GM10248 (cell line): ENCODE measurements at places on chromosomes 1 and 21.

DNA sequence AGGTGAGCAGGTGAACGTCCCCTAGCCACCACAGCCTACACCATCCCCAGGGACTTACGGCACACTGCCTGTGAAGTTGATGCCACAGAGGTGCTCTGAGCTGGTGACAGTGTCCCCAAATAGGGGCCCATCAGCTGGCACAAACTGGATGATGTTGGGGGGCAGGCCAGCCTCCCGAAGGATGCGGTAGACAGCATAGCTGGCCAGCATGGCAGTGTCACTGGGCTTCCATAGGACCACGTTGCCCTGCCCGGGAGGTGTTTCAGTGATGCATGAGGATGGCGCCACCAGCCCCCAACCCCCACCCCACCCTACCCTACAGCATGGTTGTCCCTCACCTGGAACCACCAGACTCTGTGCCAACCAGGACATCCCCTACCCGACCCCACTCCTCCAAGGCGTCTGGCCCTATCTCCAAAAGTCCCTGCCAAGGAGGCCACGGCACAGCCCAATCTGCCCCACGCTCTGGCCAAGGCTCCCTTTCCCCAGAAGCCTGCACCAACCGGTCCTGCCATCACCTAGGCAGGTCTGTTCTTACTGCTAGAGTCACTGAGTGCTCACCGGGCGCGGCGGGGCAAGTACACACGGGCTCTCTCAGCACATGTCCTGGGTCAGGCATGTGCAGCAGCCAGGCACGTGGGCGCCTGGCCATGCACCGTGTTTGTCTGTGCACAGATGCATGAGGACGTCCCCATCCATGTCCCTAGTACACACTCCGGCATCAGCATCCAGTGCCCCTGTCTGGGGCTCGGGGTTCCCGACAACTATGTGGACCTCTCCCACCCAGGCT is 20.5 kb downstream of the ALDH4A1 start:
- no peak for DNase-seq

DNA sequence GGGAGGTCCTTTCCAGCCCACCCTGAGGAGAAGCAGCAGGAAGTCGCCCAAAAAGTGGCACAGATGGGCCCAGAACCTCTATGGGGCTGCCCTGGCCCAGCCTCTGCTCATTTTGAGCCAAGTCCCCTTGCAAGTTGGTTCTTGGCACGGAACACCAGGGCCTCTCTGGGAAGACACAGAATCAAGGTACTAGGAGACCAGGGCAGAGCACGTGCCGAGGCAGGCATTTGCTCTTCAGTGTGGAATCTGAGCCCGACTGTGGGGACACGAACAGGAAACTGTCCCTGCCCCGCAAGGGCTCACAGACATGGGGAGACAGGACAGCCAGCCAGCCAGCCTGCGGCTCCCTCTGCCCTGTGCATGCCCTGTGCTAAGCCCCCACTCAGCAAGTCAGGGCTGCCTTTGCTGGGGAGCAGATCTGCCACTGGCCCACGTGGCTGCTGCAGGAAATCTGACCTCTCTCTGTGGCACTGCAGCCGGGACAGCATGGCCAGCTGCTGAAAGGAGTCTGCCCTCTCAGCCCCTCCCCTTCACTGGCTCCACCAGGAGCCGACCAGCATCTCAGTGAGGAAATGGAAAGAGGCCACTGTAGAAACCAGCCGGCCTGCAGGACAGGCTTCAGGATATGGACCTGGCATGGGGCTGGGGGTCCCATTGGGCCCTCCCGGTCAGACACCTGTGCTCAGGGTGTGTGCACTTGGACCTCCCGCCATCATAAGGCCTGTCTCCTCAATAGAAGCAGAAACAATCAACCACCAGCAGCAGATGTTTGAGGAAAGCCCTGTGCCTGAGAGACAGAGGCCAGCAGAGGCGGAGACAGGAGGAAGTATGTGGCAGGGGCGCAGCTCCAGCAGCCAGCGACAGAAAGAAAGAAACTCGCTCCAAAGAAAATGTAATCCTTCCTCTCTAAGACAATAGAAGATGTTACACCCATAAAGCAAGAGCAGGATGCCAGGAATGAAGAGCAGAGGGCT is 3.7 kb downstream of the ARHGEF16 start:
- DNase-seq = no peak

GRCh38 chr1:161966067-161966466 is 57.6 kb downstream of the OLFML2B start:
- no peak for DNase-seq

DNA sequence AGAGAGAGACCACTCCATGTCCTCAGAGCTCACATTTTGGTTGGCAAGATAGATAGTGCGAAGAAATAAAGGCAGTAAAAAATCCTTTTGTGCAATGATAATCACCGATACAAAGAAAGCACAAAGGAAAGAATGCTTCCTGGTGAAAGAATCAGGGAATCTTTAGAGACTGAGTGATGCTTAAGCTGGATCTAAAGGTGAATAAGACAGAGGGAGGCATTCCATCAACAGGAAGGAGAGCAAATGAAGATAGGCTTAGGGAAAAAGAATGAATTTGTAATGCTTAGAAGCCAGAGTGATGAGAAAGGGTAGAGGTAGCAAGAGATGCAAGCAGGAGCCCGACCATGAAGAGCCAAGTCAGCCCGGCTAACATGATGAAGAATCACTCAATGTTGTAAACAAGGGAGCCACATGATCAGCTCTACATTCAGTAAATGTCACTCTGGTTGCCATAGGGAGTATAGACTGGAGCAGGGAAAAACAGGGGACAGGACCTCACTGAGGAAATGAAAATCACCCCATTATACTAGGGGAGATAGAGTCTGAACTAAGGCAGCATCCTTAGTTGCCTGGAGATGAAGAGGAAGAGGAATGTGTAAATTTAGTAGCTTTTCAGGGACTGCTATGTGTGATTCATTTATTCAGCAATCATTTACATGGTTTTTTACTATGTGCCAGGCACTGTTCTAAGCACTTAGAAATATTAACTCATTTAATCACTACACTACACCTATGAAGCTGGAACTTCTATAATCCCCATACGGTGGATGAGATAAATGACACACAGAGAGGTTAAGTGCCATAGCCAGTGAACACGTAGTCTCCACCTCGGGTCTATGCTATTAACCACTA is 402.6 kb upstream of the NFIA start:
- DNase-seq = no peak

DNA sequence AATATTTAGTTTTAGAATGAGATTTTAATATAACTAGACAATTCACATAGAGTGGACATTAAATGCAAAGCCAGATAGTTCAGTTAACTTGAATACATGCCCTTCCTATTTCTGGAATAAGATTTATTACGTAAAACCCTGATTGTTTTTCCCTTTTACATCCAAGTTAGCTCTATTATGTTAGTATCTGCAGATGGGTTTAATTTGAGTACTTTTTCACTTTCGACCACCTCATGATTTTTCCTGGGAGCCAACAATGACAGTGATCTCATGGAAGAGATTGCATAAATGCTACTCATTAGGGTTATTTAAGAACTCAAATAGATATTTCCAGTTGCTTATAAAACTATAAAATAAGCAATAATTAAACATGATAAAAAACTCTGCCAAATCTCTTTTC is 199.4 kb upstream of the PTGFR start:
- no peak for DNase-seq

DNA sequence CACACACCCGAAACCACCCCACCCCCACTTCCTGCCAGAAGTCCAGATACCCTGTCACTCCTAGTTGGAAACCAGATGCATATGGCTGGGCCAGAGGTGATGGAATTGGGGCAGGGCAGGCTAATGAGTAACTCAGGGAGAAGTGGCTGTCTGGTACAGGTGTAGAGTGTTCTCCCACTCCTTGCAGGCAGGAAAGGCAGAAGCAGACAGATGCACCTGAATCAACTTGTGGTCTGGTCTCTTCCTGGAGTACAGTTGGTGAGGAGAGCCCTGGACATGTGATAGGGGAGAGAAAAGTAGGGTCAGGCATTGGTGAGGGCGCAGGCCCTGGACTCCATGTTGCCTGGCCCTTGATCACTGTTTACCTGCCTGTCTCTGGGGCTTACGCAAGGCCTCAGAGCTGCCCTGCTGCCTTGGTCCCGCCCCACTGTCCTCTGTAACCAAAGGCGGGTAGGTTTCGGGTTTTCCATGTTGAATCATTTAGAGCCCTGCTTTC is 2.5 kb downstream of the CGN start:
- DNase-seq = no peak

DNA sequence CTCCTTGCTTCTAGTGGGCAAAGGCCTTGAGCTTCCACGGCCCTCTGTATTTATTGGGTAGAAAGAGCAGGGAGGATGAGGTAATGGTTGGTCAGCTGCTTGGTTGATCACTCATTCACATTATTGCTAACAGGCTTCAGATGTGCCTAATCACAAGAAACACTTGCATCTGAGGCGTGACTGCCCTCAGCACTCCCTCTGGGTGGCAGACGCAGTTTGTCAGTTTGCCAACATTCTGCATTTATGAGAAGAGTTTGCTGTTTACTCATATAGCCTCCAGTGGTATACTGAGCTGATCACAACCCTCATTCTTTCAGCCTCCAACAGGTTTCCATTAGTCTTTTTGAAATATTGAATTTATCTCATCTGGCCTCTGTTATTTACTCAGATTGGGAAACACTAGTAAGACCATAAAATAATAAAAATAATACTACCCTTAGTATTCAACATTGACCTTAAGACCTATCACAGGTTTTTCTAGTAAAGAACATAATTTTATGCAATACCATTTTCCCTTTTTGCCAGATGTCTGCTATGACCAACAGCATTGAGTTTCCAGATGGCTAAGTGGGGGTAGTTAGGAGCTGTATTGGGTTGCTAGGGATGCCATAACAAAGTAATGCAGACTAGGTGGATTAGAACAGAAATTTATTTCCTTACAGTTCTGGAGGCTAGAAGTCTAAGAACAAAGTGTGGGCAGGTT is 53.3 kb downstream of the PTGFR start:
- DNase-seq = no peak

GRCh38 chr21:45303751-45304475 is 16.2 kb upstream of the POFUT2 start:
- DNase-seq = no peak

DNA sequence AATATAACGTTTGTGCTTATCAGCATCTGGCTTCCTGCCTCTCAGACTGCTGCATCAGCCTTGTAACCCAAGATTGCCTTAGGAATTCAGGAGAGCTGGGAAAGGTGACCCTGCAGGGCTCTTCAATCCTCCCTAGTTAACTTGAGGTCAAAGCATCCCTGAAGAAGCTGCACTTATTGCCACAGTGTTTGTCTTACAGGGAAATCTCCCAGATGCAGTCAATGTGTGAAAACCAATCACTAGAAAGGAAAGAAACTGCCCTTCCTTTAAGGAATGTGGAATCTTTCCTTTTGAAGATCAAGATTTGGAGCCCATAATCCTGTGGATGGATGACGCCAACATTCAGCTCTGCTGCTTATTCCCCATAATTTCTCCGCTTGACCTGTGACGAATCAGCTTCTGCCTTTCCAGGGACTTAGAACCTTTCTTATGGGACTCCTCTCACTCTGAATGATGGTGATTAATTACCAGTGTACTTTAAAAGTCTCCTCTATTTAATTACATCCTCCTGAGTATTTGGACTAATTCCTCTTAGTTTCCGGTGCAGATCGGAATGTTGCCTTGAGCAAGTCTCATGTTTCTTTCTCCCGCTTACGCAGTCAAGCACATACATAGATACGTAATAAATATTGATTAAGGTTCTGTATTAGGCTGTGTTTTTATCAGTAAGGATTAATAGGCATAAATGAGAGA is 14.4 kb downstream of the ADAMTS5 start:
- no peak for DNase-seq

DNA sequence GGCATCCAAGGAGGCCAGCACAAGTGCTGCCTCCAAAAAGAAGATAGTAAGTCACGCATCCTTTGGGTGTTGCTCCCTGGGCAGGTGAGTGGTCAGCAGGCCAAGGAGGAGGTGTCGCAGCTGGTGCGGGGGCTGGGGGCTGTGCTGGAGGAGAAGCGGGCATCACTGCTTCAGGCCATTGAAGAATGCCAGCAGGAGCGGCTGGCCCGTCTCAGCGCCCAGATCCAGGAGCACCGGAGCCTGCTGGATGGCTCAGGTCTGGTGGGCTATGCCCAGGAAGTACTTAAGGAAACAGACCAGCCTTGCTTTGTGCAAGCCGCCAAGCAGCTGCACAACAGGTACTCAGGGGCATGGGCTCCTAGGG is 4.3 kb downstream of the TRIM46 start:
- no peak for DNase-seq

DNA sequence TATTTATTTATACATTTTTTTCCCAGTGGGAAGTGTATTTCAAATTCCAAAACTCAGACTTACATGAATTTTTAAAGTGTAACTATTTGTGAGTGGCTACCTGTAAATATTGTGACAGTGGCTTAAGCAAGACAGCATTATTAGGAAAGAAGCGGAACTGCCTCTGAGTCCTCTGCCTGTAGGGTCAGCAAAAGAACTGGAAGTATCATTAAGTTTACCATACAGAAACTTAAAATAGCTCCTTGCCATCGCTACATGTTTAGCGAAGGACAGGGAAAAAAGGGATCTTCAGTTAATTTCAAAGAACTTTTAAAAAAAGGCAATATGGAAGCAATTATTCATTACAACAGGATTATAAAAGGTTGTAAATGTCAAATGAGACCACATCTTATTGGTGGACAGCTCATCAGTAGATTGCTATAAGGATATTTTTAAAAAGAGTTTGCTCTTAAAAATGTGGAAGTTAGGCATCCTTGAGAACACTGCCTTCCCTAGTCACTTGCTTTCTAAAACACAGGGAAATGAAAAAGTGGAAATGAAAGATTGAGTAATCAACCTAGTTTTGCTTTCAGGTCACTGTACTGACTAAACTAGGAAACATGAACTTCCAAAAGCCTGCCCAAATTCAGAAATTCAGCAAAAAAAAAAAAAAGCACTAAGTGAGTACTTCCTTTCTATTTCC is 39.2 kb downstream of the NSL1 start:
- no peak for DNase-seq

DNA sequence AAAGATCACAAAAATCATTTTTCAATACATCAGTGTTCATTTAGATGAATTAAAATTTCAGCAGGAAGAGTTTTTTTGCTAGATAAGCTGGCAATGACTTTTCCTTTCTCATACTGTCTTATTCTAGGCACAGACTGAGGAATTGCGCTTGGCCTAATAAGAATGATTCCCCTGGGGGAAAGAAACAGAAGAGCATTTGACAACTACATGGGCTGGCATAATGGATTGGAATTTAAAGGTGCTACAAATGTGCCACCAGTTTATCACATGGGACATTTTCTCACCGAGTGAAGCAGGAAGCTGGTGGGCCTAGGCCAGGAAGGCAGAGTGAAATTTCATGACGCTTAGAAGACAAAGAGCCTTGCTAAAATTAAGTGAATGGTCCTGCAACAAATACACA is 39.3 kb downstream of the CDKN2C start:
- DNase-seq = no peak

- DNase-seq = no peak
These were observed 37.6 kb downstream of the PTGFRN start for GRCh38 chr1:116947092-116947860.

DNA sequence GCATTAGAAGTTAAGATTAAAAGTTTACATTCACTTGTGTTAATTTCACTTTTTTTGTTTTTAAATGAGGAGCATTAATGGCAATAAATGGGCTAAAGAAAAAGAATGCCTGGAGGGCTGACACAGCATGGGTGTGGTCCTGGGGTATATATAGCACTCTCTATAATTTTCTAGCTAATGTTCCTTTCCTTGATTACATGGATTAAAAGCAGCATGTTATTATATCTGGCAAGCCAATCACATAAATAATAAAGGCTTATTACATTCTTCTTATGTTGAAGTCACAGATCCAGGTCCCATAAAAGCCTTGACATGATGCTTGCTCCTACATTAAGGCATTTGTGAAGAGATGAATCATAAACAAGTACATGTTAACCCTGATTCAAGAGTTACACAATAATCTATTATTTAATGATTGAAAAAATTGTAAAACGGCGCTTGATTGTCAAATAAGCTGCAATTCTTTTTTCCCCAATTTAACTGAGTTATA is 91.4 kb downstream of the LYPLAL1 start:
- DNase-seq = no peak
